ENCODE measurements at places on chromosomes 2 and 18.

GRCh38 chr2:168667156-168667555 is 135.3 kb upstream of the NOSTRIN start:
- DNase-seq, result no peak

DNA sequence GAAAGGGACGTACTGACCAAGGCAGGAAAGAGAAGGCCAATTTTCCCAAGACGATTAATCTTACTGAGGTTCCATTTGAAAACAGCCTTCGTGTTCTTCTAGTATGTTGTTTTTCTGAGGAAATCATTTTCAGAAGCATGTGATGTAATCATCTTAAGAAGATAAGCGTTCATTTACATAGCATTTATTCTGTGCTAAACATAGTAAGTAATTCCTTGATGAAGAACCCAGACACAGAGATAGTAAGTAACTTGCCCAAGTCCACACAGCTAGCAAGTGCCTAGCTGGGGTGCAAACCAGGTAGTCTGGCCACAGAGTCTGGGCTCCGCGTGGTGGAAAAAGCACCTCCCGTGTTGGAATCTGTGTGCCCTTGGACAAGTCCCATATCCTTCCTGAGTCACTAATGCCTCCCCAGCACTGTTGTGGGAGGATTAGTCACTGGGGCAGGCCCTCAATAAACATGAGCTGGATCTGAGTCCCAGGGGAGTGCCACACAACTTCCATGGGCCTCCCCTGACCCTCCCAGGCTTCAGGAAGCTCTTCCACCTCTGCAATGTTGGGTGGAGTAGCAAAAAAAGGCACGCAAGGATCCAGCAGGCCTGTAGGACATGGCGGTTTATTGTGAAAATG is 26.9 kb upstream of the ASAP2 start:
- no peak for DNase-seq

DNA sequence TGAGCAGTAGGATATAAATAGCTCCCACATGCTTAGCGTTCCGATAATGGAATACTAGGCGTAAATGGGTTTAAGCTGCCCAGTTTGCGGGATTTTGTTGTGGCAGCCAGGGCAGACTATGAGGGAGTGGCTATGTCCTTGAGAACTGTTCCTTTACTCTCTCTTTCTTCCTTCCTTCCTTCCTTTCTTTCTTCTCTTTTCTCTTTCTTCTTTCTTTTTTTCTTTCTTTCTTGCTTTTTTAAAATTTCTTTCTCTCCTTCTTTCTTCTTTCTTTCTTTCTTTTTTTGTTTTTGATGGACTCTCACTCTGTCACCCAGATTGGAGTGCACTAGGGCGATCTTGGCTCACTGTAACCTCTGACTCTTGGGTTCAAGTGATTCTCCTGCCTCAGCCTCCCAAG is 9.1 kb upstream of the PRELID3A start:
- DNase-seq, result no peak

DNA sequence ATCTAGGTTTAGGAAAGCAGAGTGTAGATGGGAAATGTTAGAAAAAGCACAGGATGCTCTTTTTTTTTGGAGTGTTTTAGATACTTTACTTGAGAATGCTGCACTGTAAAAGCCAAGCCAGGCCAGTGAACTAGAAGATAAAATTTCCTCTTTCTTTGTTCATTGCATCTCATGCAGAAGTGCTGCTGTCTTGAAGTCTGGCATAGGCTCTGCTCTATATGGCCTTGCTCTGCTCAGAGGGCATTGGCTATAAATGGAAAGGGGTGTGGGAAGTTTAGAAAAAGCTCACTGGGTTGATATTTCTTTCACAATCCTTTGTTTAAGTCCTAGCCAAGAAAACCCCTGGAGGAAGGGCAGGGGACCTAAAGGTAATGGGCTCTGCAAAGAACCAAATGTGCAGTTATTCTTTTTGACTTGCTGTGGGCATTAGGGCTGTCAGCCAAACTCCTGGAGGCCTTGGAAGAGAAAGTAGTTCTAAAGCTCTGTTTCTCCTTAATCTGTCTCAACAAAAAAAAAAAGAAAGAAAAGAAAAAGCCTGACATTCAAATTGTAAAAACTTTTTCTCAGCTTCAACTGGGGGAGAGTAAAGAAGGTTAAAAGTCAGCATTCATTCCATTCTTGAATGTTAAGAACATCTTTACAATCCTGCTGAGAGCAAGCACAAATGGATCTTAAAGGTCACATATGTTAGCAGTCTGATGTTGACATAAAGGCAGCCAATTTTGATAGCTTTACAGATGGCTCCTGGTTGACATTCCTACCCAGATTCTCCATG is 338.3 kb downstream of the GULP1 start:
- DNase-seq, result no peak

DNA sequence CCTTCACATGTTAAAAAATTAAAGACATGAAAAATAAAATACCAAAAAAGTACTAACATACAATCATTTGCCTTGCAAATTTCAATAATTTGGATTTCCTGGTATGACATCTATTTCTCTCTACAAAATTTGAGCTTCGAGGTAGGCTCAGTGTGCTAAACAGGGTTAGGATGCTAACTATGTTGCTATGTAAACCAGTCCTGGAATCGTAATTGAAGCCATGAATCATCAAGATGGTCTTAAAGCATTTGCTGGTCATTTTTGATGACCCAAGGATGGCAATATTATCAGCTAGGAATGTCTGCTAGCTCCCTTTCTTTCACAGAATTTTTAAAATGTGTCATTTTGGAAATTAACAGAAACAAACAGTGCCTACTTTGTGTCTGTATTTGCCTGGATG is 107.9 kb upstream of the TTC39C start:
- DNase-seq, result no peak

DNA sequence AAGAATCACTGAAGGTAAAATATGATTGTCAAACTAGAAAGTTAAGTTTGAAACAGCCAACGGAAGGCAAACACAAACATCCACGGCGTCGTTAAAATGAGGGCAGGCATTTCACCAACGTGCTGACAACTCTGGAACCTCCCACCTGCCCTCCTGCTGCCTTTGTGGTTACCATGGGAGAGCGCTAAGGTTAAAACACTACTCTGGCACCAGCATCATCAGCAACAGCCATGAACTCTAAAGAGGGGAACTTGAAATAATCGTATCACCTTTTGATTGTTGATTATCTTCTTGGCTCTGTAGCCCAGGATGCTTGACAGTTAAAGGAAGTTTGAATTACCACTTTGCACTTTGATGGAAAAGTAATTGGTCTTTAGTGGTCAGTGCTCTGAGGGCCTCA is 34.7 kb downstream of the CYB5A start:
- DNase-seq, result no peak

DNA sequence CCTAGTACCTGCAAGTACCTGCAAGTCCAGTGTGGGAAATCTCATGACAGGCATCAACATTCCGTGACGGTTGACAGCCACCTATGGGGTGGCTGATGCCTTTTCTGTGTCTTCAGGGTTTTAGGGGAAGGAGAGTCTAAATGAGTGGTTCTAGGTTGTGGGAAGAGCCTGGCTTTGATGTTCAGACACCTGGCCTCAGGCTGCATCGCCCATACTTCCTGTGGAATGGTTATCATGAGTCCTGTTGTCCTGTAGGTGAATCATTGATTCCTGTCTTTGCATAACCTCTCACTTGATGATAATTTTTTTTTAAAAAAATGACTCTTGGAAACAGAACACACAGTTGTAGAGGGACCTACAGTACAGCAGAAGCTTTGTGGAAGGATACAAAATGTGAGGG is 108.9 kb downstream of the NEDD4L start:
- no peak for DNase-seq

DNA sequence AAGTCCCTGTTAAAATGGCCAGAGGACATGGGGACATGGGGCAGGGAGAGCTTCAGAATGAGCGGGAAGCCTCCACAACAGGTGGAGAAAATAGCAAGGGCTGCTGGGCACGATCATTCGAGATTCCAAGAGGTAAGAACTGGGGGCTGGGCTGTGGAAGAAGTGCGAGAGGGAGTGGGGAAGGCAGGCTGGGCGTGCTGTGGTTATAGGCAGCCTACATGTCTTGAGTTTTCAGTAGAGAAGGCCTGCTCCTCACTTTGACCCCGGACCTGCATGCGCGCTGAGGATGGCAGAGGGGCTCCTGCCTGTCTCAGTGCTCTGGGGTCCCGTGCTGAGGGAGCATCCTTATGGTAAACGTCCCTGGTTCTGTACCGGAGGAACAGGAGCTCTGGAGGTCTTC is 115.5 kb downstream of the AGAP1 start:
- no peak for DNase-seq

DNA sequence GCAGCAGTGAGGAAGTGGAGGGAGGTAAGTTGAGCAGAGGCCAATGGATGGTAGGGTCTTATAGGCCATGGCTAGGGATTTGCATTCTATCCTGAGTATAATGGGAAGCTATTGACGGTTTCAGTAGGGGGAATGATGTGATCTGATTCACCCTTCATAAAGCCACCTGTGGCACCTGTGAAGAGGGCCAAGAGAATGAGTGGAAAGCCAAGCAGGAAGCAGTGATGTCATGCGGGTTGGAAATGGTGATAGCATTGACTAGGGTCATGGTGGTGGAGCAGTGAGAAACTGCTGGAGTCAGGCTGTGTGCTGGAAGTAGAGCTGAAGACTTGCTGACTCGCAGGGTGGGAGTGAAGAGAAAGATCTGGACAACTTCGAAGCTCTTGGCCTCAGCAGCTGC is 111.7 kb downstream of the MARCHF4 start:
- DNase-seq, result no peak

Measured in HTR-8/SVneo (cell line).